ENCODE measurements at places on chromosomes 11 and 22.

GRCh38 chr11:19323502-19323901 lies 82.8 kb upstream of the E2F8 start:
- DNase-seq = no peak

DNA sequence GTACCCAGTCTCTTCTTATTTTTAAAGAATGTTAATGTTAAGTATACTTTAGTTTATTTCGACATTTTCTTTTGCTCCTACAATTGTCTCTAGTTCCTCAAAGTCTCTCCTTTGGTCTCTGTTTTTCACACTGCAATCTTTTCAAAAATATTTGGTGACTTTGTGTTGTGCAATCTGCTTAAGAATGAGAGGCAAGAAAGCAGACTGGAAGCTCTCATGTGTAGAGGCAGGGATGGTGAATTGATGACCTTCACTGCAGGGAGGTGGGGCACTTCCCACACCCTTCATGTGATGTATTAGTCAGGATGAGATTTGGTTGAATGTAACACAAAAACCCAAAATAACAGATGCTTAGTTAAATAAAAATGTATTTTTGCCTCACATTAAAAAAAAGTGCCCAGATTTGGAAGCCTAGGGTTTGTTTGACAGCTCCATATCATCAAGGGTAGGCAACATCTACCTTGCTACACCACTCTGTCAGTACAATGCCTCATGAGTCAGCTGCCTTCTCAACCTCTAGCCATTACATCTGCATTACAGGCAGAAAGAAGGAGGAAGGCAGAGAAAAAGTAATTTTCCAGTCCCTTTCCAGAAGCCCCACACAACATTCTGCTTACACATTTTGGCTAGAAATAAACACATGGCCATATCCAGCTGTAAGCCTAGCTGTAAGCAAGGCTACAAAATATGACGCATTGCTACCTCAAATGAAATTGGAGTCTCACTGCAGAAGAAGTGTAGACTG lies 3.8 kb upstream of the MMP27 start:
- no peak for DNase-seq

DNA sequence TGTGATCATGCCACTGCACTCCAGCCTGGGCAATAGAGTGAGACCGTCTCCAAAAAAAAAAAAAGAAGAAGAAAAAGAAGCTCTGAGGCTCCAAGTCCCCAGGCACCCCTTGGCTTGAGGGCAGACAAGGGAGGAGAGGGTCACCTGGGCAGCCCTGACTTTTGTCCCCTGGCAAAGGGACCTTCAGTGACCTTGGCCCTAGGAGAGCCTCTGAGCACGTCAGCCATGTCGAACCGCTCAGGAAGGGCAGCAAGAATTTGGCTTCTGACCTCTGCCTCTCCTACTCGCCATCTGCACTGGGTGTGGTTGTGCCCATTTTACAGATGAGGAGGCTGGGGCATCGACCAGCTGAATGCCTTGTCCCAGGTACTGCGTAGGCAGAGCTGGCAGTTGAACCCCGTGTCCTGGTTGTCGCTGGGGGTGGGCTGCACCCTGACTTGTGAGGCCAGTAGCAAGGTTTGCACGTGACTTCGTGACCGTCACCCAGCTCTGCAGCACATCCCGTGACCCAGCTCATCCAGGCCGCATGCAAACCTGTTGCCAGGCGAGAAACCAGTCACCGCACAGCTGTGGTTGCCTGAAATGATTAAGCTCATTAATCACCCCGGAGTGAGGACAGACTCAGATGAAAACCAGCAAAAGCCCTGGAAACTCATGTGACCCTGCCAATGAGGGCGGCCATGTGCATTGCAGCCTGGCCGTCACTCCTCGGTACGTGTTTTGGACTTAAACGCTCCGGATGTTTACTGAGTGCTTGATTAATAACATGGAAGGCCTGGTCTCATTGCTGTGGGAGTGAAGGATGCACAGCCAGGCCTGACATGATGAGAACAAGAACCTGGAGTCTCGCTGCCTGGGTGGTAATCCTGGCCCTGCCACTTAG lies 47.7 kb upstream of the PPP6R3 start:
- no peak for DNase-seq

- DNase-seq = no peak
Observed at GRCh38 chr11:19811380-19811779, 98.7 kb downstream of the NAV2 start.

DNA sequence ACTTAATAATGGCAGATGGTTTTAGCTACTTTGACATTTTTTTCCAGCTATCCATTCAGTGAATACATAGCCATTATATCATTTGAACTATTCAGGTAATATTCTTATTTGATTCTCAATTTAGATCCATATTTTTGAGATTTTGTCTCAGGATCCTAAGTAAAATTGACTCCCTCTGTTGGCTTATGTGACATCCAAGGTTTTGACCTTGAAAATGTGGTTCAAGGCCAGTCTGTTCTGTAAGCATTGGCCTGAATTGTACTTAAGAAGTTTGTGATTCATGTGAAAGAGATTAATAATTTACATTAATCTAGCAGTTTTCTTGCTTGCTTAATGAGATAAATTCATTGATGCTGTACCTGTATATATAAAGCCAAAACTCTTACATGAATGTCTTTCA lies 1.6 kb upstream of the SLC17A6 start:
- DNase-seq = no peak
